ENCODE measurements at places on chromosomes 5 and 9.

- DNase-seq: no peak
These were observed 338.2 kb upstream of the TLE4 start for GRCh38 chr9:79233542-79233941.

DNA sequence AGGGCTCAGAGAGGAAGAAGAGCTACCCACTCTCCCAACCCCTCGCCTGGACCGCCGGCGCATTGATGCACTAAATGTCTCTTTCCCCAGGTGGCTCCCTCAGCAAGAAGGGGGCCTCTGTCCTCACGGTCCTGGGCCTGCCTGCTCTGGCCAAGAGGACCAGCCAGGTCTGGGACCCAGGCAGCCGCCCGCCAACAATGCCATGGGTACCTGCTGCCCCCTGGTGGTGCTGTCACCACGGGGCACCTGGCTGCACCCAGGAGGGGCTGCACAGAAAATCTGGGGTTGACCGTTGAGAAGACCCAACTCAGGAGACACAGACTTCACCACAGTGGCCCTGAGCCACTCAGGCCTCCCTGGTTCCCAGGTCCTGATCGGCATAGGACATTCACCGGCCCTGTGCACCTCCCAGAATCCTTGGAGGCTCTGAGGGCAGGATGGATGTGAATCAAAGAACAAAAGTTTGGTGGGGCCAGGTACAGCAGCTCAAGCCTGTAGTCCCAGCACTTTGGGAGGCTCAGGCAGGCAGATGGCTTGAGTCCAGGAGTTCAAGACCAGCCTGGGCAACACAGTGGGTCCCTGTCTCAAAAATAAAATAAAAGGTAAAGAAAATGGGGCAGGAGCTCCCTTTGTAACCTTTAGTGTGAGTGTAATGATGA, 2.4 kb upstream of the VAV2 start:
- peak; percentile 69 for DNase-seq

GRCh38 chr9:130834371-130835336, at the start of gene ABL1:
ABL1 (plus strand) TSS chr9:130835254; CDS start chr9:130835447, 193 bp downstream.
- peak; percentile 66 for DNase-seq

GRCh38 chr9:120474591-120475243, 105.2 kb downstream of the CDK5RAP2 start:
- DNase-seq: no peak

DNA sequence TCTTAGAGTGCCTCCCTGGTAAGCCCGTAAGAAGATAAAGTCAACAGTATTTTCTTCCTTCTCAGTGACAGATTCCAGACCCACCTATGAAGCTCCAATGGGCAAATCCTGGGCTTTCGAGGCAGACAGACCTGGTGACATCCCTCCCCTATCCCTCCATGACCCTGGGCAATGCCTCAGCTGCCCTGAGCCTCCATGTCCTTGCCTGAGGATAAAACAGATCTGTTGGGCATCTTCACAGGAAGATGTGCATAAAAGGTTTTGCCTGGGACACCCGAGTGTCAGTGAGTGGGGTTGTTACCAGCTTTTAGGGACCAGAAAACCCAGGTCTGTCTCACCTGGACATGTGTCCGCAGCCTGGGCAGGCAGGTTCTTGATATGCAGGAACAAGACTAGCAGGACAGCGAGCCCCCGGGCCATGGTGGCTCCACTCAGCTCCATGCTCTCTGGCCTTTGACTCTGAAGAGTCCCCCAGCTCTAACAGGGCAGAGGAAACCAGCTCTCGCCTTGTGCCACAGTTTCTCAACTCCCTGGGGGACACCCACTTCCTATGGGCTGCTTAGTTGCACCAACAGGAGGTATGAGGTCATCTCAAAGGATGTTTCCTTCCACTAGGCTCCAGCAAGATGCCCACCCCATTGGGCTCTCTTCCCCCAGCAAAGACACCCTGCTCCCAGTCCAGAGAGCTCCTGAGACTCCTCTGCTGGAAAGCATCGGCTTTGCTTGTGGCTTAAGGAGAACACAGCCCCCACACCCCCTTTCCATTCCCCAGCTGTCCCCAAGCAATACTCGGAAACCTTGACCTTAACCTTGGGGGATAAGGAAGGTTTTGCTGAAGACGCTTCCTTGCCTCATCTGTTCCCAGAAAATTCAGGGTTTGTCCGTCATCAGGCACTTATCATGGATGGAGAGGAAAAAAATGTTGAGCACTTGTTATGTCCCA, at the start of gene FCN1:
Gene FCN1, minus strand, starts transcription at position 482 of the 943 bp plus-strand sequence. Its CDS starts 41 bp downstream, at position 441.
- no peak for DNase-seq

GRCh38 chr5:176619203-176619568, 9.2 kb upstream of the GPRIN1 start:
- peak; percentile 85 for DNase-seq
